ENCODE measurements at places on chromosomes 2 and 18. TPM values are rescaled to one million over a fixed set of nuclear protein-coding genes. Genes with fewer than 3 reads are reported as not detected.

Gene ARHGAP28
- total RNA-seq = 17.8 TPM

Gene PIGN
- total RNA-seq = 26.3 TPM

GRCh38 chr2:222927600-222927999 is 66.8 kb downstream of the ACSL3 start:
- DNase-seq = no peak

- DNase-seq = peak; percentile 8
Observed at GRCh38 chr2:224802407-224802806, 86.2 kb upstream of the CCDC195 start.

GRCh38 chr2:149465873-149466272 is 121.7 kb downstream of the MMADHC start:
- DNase-seq = no peak

Gene C2orf80
- total RNA-seq = not detected

Gene POTEJ
- not detected for total RNA-seq

DNA sequence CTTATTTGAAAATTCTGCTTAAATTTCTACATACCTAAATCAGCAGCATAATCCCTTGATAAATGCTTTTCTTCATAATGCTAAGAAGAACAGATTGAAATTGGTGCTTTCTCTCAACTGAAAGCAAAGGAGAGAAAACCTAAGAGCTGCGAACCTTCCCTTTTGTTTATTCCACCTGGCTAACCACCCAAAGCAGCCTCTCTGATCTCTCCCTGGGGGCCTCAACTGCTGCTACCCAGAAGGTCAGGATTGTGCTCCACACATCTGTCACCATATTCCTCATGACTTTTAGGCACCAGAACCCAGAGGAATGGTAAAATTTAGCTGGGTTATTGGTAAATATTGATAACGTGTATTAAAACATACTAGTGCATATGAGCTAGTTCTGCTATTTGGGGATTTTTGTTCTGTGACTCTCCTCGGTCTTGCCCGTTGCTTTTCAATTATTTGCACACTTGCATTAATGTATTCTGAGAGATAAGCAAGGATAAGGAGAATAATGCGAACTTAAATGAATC is 334.1 kb downstream of the RIT2 start:
- no peak for DNase-seq

Gene FOXI3
- total RNA-seq = not detected
